BJ (cell line): ENCODE measurements at places on chromosomes 4 and X.

DNA sequence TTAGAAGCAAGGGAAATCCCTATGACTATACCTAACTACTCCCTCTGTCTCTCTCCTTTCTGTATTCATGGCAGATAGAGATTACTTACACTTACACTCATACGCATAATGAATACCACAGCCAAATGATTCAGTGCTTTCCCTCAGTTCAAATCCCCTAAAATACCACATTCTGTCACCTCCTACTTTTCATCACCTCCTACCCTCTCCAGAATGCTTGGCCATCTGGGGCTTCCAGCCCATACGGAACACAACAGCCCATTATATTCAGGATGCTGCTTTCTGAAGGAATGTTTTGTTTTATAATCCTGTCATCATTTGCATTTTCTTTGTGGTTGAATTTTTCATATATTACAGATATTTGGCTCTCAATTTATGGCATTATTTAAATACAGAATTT lies 361.6 kb downstream of the GRIA2 start:
- DNase-seq: no peak

DNA sequence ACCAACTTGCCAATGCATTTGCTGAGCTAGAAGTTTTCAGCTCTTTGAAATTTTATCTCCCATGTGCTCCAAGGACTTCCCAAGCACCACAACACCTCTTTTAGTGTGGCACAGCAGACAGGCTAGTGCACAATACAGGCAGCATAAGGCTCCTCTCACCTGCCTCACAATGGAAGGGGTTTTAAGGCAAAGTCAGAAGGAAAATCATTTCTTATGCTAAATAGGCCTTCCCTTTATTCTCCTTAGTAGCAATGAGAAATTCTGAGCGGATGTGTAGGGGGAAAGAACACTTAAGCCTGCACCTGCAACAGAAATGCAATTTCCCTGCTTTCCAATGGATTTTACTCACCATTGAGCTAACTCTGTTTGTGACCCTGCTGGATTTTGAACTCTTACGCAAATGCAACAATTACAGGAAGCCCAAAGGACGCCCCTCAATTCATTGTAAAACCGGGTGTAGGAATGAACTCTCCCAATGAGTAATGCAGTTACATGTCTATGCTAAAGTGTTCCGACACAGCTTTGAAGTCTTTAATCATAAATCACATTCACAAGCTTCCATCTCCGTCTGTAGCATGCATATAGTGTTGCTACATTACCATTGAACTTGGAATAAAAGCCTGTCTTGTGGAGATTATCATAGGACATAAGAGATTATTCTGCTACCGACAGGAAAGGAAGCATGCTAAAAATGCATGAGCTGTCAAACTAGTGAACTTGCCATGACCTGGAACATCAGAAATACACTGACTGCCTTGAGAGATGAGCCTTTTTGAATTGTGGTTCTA lies 1084.9 kb downstream of the RPA4 start:
- DNase-seq: no peak

- no peak for DNase-seq
Measured at GRCh38 chr4:159378056-159378616, 275.3 kb downstream of the RAPGEF2 start.

GRCh38 chr4:34422472-34423175 lies 1821.7 kb downstream of the ARAP2 start:
- no peak for DNase-seq

GRCh38 chr4:110484029-110484428 lies 8.1 kb downstream of the ENPEP start:
- no peak for DNase-seq

- DNase-seq: no peak
Measured at GRCh38 chrX:139882299-139882698, 50.6 kb downstream of the ATP11C start.

GRCh38 chrX:37425370-37425769 lies 76.2 kb downstream of the PRRG1 start:
- DNase-seq: no peak

DNA sequence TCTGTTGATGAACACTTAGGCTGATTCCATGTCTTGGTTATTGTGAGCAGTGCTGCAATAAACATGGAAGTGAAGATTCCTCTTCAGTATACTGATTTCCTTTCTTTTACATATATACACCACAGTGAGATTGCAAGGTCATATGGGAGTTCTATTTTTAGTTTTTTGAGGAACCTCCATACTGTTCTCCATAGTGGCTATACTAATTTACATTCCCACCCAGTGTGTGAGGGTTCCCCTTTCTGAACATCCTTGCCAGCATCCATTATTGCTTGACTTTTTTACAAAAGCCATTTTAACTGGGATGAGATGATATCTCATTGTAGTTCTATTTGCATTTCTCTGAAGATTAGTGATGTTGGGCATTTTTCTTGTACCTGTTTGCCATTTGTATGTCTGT lies 80.5 kb upstream of the GALNT7 start:
- DNase-seq: no peak

DNA sequence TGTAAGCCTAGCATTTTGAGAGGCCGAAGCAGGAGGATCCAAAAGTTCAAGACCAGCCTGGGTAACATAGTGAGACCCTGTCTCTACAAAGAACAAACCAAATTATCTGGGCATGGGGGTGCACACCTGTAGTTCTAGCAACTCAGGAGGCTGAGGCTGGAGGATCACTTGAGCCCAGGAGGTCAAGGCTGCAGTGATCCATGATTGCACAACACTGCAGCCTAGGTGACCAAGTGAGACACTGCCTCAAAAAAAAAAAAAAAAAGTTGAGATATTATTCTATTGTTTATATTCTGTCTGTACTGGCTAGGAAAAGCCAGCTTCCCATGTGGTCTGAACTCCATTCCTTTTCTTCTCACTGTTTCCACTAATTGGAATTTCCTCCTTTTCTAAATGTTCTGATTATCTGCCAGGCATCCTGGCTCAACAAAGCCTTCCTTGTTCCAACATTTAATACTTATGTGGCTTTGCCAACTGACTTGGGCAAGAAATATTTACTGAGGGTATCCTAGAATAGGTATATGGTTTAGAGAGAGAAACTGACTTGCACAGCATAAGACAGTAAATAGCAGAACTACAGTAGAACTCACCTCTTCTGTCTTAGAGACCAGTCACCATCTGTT lies 175.2 kb upstream of the ADAMTS3 start:
- DNase-seq: no peak

- no peak for DNase-seq
Measured at GRCh38 chr4:144556636-144557035, 89.3 kb upstream of the HHIP start.

DNA sequence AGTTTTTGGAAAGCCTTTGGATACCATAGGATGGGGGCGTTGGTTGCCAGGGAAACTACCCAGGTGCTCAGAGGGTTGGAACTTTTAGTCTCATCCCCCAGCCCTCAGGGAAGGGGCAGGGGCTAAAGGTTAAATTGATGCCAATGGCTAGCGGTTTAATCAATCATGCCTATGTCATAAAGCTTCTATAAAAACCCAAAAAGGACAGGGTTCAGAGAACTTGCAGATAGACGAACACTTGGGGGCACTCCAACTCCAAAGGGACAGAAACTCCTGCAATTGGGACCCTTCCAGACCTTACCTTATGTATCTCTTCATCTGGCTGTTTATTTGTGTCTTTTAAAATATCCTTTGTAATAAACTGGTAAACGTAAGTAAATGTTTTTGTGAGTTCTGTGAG lies 30.0 kb upstream of the GPR173 start:
- no peak for DNase-seq

DNA sequence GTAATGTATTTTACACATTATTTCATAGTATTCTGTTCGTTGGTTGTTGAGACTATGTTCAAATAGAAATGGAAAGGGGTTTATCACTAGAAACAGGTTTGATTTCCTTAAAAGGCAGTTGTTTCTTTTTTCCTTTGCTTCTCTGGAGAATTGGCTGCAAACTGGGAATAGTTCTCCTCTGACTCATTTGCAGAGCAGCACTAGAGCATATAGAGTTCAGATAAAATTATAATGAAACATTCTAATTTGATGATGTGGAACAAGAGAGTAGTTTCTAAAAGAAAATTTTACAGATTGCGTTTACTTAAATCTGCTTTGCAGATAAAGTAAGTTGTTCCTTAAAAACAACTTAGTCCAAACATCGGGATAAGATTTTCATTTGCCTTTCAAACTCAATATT lies 29.7 kb downstream of the SYNPO2 start:
- peak; percentile 77 for DNase-seq

- no peak for DNase-seq
Measured at GRCh38 chrX:13293700-13294099, 26.2 kb downstream of the ATXN3L start.

- DNase-seq: no peak
Measured at GRCh38 chrX:150303386-150304097, 59.6 kb upstream of the MAMLD1 start.

DNA sequence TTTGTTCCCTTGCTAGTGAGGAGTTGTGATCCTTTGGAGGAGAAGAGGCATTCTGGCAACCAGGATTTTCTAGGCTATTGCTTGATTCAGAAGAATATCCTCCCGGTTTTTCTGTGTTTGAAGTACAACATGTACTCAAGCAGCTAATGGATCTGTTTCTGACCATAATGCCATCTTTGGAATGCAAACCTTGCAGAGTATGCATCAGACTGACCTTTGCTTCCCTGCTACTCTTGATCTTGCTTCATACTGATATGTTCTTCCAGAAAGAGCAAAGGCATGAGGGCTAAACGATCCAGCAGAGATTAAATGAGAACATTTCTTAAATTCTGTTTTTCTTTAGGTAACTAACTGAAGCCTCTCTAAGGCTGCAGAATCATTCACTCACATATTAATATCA lies 265.4 kb upstream of the SLC7A11 start:
- DNase-seq: no peak

GRCh38 chr4:73139991-73140390 lies 70.5 kb upstream of the COX18 start:
- DNase-seq: no peak

GRCh38 chr4:808860-809570 lies 16.9 kb downstream of the CPLX1 start:
- DNase-seq: no peak

GRCh38 chrX:940691-941090 lies 271.8 kb downstream of the CRLF2 start:
- DNase-seq: no peak

- no peak for DNase-seq
Measured at GRCh38 chrX:84168095-84168494, 19.9 kb downstream of the RPS6KA6 start.

GRCh38 chrX:29348288-29348687 lies 761.0 kb downstream of the IL1RAPL1 start:
- DNase-seq: no peak

GRCh38 chr4:25827897-25828296 lies 34.9 kb downstream of the SEL1L3 start:
- DNase-seq: no peak

- DNase-seq: no peak
Measured at GRCh38 chr4:112848911-112849310, 200.5 kb upstream of the ANK2 start.

DNA sequence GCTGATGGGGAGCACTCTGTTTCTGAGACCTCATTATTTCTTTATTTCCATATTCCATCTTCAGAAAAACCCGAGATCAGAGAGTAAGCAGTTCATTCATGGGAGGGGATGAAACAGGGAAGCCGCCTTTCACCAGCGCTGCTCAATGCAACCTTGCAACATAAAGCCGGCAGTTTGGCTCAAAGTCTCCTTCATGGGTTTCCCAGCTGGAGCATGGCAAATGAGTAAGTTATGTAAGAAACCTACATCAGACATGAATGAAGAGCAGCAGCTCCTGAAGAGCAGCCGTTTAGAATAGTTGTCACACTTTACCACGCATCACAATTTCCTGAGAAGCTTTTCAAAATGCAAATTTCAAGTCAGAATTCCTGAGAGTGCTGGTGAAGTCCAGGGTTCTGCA lies 578.8 kb downstream of the FSTL5 start:
- DNase-seq: no peak

GRCh38 chr4:24482871-24483270 lies 101.5 kb downstream of the DHX15 start:
- no peak for DNase-seq

- no peak for DNase-seq
Measured at GRCh38 chrX:36462142-36462541, 542.6 kb downstream of the CFAP47 start.

GRCh38 chrX:38816155-38816554 lies 14.9 kb downstream of the MID1IP1 start:
- DNase-seq: no peak

GRCh38 chrX:53422086-53422860 lies at the start of gene SMC1A:
Gene SMC1A, minus strand, starts transcription at chrX:53422654. Its CDS starts 54 bp downstream, at chrX:53422600.
- peak; percentile 84 for DNase-seq

GRCh38 chr4:48727666-48728459 lies 52.2 kb downstream of the FRYL start:
- DNase-seq: no peak

DNA sequence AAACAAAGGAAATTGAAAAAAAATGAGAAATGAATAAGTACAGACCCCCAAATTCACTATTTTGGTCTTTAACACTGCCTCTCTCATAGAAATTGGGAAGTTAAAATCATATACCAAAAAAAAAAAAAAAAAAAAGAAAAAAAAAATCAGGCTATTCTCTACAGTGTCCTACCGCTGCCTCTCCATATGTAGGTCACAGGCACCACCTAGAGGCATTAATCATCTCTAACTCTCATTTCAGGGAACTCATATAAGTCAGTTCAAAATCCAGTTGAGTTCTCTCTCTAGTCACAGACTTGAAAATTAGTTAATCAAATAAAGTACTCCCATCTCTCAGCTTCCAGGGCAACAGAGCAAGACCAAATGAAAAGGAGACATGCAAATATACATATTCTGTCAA lies 47.9 kb downstream of the COX18 start:
- DNase-seq: no peak

GRCh38 chr4:168755598-168756477 lies 254.2 kb downstream of the CBR4 start:
- no peak for DNase-seq

GRCh38 chr4:156547439-156547838 lies 424.2 kb downstream of the PDGFC start:
- peak; percentile 87 for DNase-seq

- no peak for DNase-seq
Measured at GRCh38 chr4:73447671-73448070, 11.7 kb downstream of the AFP start.
